ENCODE measurements at places on chromosomes 2 and 18.

- no peak for DNase-seq
Observed at GRCh38 chr2:9844036-9844483, 786 bp downstream of the TAF1B start.

- DNase-seq = no peak
Observed at GRCh38 chr18:73719611-73720010, 428.0 kb downstream of the FBXO15 start.

DNA sequence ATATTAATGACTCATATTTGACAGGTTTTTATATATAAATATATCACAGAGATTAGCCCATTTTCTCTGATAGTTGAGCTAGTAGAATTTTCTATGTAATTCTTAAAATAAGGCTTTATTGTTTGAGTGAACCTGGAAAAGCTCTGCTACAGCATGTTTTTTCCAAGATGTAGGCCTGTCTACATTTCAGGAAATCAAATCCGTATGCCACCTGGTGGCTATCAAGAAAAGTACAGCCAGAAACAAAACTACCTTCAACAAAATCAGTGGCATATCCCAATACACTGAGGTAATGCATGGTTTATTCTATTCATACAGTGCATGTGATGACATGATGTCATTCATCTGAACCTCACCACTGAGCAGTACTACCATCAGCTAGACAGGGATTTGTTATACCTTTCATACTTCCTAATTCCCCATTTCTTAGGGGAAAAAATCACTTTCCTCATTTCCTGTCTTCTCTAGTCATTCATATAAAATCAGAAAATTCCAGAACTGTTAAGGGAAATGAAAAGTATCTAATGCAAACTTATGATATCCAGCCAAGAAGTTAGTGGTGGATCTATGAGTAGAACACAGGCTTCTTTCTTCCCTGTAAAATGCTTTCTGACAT, 310.4 kb upstream of the SYT4 start:
- DNase-seq = peak; percentile 53

DNA sequence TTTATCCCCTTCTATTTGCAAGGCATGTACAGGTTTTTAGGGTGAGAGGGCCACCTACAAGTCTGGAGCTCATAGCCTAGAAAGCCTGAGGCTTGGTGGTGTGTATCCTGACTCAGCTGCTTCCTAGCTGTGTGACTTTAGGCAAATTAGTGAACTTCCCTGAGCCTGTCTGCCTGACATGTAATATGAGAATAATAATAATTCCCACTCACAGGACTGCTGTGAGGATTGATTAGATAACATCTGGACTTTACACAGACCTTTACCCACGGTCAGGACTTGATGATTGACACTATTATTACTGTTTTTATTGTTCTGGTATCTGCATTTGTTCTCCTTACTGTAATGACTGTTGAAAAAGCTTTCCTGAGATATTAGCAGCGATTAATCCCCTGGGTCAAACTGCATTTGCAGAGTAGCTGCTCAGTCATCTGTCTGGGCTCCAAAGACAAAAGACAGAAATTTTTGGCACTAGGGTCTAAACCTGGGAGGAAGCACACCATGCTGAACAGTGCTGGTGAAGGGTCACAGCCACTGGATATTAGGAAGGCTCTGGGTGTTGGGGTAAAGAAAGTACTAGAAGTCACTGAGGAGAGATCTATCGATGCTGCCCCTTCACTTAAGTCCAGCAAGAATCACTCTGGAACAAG, 276.5 kb upstream of the FN1 start:
- no peak for DNase-seq

DNA sequence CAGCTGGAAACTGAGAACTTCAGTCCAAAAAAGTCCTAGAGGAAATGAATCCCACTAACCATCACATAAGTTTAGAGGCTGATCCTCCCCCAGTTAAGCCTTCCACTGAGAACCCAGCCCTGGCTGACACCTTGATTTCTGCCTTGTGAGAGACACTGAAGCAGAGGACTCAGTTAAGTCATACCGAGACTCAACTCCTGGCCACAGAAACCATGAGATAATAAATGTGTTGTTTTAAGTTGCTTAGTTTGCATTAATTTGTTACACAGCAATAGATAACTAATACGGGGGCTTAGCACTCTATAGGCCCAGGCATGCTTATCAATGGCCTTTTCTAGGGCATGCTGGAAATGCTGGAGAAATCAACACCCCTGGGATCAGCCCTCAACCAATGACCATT, 3.4 kb upstream of the ADD2 start:
- DNase-seq = no peak

GRCh38 chr18:76914314-76914713, 92.0 kb downstream of the ZNF236 start:
- no peak for DNase-seq

DNA sequence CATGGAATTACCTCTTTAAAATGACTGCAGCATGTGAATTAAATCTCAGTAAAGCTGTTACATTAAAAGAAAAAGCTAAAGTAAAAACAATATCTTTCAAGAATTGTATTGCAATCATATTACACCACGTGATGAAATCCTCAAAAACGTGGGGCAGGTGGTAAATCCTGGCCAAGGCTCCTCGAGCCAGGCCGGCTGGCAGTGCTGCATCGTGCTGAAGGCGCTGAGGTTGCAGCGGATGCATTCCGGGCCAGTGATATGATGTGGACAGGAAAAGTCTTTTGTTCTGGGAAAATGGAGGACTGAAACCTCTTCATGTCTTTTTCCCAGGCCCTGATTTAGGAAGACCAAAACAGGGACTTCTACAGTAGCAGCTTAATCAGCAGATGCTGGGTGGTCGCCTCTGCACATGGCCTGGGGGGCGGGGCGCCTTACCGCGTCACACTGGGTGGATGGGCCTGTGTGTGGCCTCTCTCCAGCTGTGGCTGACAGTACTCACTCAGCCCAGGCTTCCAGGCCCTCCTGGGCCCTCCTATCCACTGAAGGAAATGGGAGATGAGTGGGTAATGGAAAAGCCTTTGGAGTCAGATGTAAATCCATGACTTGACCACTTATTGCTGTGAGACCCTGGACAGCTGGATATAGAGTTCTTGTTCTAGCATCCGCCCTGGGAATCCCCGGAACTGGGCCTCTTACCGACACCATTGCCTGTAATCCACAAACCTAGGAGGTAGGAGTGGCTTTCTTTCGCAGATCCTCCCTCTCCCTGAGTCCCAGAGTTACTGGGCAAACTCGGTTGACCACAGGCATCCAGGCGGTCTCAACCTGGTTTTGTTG, 45.1 kb downstream of the PROC start:
- DNase-seq = no peak

GRCh38 chr2:189533288-189534035, 47.1 kb downstream of the SLC40A1 start:
- DNase-seq = no peak

- no peak for DNase-seq
Observed at GRCh38 chr18:48462510-48462909, 53.3 kb upstream of the ZBTB7C start.

GRCh38 chr2:28199995-28200679, 192.5 kb upstream of the FOSL2 start:
- no peak for DNase-seq

- peak; percentile 10 for DNase-seq
Observed at GRCh38 chr2:204072443-204073324, 136.1 kb downstream of the ICOS start.

DNA sequence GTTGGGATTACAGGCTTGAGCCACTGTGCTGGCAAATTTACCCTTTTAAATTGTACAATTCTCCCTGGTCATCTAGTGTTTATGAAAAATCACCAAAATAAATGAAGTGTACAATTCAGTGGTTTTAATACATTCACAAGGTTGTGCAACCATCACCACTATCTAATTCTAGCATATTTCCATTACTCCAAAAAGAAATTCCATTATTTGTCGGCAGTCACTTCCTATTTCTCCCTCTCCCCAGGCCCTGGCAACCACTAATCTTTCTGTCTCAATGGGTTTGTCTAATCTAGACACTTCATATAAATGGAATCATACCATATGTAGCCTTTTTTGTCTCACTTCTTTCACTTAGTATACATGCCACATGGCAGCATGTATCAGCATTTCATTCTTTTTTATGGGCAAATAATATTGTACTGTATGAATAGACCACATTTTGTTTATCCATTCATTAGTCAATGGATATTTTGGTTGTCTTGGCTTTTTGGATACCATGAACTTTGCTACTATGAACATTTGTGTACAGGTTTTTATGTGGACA, 12.6 kb upstream of the POLE4 start:
- no peak for DNase-seq

- DNase-seq = no peak
Observed at GRCh38 chr2:120678926-120679325, 56.7 kb upstream of the GLI2 start.

DNA sequence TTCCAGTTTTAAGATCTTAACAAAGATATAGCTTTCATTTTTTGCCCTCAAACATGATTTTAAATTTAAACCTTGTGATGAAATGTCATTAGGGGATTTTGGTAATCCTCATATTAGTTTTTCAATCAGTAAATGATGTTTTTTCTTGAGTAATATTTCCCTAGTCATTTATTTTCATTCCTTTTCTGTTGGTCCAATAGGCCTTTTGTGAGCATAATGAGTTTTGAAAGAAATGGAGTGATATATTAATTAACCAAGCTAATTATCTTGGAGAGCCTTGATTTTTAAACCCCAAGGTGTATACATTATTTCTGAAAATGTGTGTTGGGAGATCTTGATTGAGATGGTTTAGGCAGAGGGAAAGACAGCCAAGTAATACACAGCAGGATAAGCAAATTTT, 46.3 kb downstream of the DCC start:
- no peak for DNase-seq

DNA sequence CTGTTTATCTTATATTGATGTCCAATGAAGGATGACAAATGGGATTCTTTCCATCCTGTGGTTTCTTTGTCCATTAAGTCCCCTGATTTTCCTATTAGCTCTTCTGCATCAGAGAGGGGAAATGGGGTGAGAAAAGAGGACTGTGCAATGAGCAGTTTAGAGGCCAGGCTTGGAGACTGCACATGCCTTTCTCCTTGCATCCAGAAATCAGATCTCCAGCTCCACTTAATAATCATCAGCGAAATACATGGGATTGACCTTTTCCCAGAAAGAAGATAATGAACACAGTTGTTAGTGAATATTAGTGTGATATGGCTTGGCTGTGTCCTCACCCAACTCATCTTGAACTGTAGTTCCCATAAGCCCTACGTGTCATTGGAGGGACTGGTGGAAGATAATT, 697.4 kb downstream of the CBLN2 start:
- DNase-seq = no peak

DNA sequence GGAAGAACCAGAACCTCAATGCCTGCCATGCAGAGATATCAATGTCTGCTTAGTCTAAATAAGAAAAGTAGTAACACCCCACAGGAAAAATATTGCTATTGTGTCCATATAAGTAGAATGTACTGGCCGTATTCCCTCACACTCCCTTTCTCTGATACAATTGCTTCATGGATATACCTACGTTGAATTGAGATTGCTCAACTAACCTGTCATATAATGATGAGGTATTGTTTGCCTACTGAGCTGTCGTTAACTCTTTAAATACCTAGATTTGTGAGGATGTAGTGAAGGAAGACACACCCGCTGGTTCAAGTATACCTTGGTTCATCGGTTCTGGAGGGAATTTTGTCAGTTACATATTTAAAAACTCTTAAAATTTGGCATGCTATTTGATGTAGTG, 480.7 kb upstream of the TCF4 start:
- no peak for DNase-seq

DNA sequence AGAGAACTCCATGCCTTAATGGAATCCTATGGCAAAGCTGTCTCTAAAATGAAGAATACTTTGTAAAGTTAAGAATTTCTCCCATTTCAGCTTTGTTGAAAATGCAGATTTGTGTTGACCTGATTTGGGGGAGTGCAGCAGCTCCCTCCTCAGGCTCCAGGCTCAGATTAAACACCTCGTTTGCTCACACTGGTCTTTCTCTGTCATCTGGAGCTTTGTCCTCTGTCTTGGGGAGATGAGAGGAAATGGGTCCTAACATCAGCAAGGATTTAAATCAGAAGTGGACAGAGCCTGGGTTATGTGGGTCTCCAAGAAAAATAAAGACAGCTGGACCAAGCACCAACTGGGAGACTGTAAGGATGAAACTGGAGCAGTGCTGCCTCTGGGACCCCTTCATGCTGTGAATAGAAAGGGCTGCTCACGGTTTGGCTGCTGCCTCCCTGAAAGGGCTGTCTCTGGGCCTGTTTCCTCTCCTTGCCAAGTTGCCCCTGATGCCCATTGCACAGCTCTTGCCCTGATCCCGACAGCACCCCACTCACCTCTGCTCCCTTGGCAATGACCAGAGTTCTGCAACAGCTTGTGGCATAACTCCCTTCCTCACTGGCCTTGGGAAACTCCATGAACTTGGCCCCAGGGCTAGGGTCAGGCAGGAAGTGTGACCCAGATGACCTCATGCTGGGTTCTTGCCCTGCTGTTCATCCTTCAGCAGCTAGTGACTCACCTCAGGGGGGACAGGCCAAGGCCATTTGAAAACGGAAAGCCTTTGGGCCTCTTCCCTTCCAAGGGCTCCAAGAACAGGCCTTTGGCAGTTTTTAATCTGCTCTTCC, 197.2 kb downstream of the CYP26B1 start:
- no peak for DNase-seq

GRCh38 chr2:47065771-47066380, 89.2 kb downstream of the STPG4 start:
- peak; percentile 73 for DNase-seq

GRCh38 chr2:133843551-133843950, 275.3 kb upstream of the NCKAP5 start:
- DNase-seq = no peak

DNA sequence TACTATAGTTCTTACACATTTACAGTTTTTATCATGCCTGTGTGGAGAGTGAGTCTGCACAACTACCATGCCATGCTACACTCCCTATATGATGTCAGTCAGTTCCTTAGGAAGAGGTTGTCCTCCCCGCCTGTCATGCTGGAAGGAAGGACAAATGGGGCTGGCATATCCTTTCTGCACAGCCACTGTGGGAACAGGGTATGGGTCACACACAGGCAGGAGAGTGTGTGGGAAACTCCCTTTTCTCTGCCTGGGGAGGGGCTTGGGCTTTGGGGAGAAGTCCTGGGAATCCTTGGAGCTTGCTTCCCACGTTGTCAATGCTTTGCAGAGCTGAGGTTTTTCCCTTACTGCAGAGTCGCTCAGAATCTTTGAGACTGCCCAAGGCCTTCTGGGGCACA, 232.1 kb downstream of the PRKCE start:
- DNase-seq = no peak

DNA sequence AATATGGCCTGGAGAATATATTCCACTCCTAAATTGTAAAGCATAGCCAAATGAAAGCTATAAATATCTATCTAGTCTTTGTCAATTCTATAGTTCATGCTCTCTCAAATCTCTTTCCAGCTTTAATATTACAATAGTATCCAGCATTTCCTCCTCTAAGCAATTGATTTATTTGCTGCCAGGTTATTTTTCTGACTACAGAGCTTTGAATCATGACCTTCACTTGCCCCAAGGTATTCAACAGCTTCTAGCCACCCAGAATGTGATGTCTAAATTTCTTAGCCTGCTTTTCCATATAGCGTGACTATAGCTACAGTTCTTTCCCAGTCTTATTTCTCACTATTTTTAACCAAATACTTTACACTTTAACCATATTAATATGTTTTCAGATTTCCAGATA, 1287.6 kb downstream of the LRP1B start:
- DNase-seq = no peak

- DNase-seq = no peak
Observed at GRCh38 chr2:31831585-31831984, 179.2 kb downstream of the MEMO1 start.

- no peak for DNase-seq
Observed at GRCh38 chr2:9110346-9110884, 96.2 kb upstream of the ASAP2 start.

GRCh38 chr2:20355131-20355530, 4.5 kb upstream of the PUM2 start:
- DNase-seq = peak; percentile 89

- DNase-seq = no peak
Observed at GRCh38 chr2:47205576-47206141, 50.6 kb upstream of the STPG4 start.
